ENCODE measurements at places on chromosomes 2 and 18.

GRCh38 chr2:170113168-170113894 lies 64.6 kb upstream of the MYO3B start:
- DNase-seq, result no peak

DNA sequence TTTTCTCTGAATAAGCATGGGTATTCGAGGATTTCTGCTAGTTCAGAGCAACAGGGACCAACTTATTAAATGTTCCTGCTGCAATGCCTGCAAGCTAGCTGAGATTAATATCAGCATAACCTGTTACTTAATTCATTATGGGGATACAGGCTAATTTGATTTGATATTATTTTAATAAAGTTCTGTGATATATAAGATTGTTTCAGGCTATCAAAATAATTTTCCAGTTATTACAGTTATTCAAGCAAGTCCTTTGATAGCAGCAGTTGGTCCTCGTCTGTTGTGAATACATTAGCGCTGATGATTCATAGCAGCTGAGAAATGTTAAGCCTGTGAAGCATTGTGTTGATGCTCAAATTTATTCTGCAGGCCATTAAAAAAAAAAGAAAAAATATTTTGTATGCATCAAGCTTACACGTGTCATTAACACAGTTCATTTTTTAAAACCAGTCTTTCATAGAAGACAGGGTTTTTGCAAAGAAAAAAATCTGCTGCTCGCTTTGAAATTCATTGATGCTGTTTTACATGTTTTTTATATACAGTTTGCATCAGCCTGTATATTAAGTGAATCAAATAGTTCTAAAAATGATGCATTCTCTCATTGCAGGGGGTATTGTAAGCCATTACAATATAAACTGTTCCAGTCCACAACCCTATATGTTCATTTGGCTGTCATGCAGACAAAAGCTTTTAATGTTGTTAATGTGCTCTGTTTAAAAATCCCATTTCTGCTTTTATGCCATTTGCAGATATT lies 482.5 kb downstream of the BCL11A start:
- DNase-seq, result no peak

GRCh38 chr2:180823546-180824141 lies 156.8 kb upstream of the UBE2E3 start:
- DNase-seq, result no peak

DNA sequence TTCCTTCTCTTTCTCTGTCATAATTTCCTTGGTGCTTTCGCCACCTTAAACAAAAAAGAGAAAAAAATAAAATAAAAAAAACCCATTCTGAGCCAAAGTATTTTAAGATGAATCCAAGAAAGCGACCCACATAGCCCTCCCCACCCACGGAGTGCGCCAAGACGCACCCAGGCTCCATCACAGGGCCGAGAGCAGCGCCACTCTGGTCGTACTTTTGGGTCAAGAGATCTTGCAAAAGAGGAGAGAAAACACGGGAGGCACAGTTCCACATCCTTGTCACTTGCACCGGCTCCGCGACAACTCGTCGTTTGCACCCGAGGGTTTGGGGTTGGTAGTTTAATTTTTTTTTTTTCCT lies 1.8 kb upstream of the SP9 start:
- no peak for DNase-seq

GRCh38 chr2:197215748-197216360 lies 94.7 kb downstream of the ANKRD44 start:
- no peak for DNase-seq

GRCh38 chr2:207255565-207256470 lies 90.1 kb upstream of the KLF7 start:
- no peak for DNase-seq

DNA sequence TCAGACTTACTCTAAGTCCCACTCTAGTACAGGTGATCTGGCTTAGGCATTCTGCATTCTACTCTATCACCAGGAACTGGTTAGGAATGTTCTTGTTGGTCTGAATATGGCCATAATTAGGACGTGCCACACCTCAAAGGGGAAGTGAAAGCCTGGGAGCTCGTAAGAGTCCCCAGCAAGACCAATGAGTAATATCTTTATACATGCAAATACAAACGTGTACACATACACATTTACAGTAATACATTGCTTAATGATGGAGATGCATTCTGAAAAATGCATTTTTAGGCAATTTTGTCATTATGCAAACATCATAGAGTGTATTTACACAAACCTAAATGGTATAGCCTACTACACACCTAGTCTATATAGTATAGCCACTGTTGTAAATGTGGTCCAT lies 19.5 kb upstream of the ERCC3 start:
- DNase-seq, result no peak

DNA sequence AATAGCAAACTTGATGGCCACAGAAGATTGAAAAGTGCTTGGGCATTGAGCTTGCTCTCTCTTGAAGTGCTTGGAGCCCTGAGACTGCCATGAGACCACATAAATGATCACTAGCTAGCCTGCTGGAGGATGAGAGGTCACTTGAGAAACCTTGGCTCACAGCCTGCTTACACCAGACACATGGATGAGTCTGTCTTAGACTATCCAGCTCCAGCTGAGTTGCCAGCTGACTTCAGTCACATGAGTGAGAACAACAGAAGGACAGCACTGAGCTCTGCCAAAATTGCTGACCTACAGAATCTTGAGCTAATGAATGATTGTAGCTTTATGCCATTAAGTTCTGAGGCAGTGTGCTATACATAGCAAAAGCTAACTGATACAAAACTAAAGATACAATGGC lies 18.1 kb downstream of the NABP1 start:
- DNase-seq, result no peak

DNA sequence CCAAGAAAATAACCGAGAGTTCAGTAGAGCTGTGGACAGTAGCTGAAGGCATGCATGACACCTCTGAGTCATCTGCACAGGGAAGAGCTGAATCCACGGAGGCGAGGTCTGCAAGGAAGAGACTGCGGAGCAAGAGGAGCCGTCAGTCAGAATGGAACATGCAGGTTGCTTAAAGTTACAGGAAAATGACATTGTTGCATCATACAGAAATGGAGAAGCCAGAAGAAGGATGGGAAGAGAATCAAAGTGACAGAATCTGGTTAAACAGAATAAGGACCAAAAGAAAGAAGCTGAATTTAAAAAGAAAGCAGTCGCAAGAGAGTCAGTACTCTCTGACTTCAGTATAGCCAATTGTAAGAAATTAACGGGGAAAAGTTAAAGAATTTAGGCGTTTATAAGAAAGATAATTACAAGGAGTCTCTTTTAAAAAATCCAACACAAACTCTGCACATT lies 533.8 kb downstream of the ADCYAP1 start:
- DNase-seq, result no peak

DNA sequence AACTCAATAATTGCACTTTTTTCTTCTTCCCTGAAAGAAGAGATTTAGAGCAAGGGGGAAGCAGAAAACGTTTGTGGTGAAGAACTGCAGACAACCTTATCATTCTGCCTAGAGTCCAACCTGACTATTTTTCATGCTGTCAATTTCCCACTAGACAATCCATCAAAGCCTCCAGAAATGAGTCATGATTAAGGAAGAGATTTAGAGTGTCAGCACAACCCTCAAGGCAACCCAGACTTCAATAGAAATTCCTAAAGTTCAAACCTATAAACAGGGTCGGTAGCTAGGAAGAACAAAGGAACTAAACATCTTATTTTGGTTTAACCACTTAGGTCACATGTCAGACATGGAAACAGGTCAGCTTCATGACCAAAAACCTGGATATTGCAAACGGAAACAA lies 86.9 kb downstream of the SLC25A12 start:
- DNase-seq, result no peak
